ENCODE measurements at places on chromosomes 11 and 22.

GRCh38 chr11:67280788-67281551 lies 8.1 kb upstream of the ANKRD13D start:
- DNase-seq: no peak

GRCh38 chr11:12680246-12680939 lies 6.2 kb downstream of the TEAD1 start:
- DNase-seq: peak; percentile 70

- DNase-seq: no peak
Observed at GRCh38 chr22:17960695-17961445, 63.5 kb downstream of the MICAL3 start.

GRCh38 chr11:133900176-133901105 lies 55.1 kb upstream of the SPATA19 start:
- DNase-seq: no peak

DNA sequence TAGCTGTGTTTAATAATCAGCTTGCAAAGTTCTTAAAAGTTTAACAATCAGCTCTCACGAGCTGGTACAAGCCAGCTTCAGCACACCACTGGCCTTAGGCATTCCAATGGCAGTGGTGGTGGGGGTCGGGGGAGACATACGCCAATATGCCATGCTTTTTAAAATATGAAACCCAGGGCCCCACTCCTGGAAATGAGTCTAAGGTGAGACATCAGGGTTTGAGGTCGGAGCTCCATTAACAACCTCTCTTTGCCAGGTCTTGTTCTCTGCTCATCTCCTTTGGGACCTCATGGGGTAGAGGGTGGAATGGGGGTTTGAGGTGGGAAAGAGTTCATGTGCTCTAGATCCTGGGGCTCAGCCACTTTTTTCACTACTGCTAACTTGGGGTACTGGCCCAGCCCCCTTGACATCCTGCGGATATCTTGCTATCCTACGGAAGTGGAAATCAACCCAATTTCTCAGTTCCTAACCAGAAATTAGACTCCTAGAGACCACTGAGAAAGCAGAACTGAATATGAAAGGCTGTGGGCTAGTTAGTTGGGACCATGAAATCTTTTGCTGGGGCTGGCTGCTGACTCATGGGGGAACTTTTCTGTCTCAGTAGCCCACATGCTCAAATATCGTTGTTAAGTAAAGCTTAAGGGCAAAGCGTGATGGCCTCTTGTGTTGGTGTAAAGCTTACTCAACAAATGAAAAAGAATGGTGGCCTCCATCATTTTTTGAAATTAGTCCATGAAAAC lies 90.1 kb downstream of the PDHX start:
- no peak for DNase-seq

DNA sequence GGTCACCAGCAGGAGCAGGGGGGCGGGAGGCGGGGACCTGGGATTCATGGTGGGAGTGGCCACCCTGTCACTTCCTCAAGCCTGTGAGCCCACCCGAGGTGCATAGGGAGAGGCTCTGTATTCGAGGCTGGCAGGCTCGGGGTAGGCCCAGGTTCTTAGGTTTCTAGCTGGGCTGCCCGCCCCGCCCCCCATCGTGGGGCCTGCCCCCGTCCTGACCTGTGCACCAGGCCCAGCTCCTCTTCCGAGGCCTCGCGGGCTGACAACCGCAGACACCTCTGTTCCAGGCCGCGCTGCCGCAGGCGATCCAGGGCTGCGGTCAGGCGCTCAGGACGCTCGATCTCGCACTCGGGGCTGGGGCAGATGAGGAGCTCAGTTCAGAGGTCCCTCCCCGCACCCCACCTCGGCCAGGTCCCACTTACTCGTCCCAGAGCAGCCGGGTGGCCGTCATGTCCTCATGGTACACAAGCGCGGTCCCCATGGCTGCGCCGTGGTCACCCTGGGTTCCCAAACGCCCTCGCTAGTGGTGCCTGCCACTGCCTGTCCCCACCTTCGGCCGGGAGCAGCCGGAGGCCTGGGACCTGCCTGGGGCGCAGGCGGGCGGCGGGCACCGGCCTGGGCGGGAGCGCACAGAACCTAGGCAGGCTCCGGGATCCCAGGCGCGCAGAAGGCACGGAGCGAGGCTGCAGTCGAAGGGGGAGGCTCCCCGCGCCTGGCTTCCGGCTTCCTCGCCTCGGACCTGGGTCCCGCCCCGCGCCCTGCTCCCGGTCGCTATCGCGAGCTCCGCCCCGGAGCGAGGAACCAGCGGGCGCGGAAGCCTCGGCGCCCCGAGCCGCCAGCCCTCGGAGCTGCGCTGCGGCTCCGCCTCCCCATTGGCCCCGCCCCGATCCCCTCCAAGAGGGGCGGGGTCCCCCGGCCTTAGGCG lies at the start of gene HDAC10:
Gene HDAC10, minus strand, starts transcription at position 711 of the 922 bp plus-strand sequence. Its CDS starts 233 bp downstream, at position 478.
- DNase-seq: no peak

DNA sequence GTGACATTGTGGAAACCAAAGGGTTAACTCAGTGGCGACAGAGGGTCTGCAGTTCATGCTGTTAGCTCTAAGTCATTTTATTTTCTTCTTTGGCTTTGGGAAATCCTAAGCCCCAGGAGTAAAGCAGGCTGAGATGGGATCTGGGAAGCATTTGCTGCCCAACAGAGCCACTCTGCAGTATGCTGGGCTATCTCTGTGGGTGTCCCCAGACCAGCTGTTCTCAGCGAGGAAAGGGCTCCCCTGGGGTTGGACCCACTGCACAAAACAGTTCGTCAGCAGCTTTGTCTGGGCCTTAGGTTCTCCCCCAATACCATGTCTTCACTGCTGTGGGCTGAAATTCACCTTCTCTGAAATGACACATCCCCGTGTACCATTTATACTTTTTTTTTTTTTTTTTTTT lies 34.0 kb downstream of the KREMEN1 start:
- no peak for DNase-seq

GRCh38 chr11:6604081-6604626 lies 580 bp downstream of the ILK start:
- DNase-seq: no peak

- DNase-seq: peak; percentile 23
Observed at GRCh38 chr11:7020183-7020917, at the start of the genes NLRP14 and ZNF214. Gene NLRP14 (plus strand): TSS chr11:7020479. CDS start chr11:7038587, 18,108 bp downstream. Gene ZNF214 (minus strand): TSS chr11:7020346. CDS start chr11:7002835, 17,511 bp downstream.

DNA sequence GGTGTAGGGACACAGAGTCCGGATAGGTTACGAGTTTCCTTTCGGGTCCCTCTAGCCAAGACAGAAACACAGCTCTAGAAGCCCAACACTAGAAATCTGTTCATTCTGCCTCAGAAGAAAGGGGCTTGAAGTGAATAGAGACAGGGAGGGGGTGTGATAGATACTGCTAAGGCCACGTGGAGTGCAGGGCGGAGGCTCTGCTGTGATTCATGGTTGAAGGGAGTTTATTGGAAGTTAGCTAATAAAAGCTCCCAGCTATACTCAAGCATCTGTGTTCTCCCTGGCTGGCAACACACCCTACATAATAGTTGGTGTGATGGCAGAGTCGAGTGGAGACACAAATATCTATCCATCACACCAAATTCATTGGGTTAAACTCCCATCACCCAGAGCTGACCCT lies 337.4 kb downstream of the CADM1 start:
- DNase-seq: no peak

DNA sequence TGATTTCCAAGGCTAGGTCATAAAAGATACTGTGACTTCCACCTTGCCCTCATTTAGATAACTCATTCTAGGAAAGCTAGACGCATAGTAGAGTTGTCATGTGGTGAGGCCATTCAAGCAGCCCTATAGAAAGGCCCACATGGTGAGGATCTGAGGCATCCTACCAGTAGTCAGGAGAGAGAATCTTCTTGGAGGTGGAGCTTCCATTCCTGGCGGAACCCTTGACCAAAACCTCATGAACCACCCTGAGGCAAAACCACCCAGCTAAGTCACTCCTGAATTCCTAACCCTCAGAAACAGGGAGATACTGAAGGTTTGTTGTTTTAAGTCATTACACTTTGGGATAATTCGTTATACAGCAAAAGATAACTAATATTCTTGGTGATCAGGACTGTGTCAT lies 2.9 kb upstream of the HDHD5 start:
- no peak for DNase-seq

- no peak for DNase-seq
Observed at GRCh38 chr11:20474882-20475517, 87.5 kb downstream of the PRMT3 start.

- DNase-seq: no peak
Observed at GRCh38 chr22:20510811-20511577, 3.6 kb downstream of the MED15 start.

DNA sequence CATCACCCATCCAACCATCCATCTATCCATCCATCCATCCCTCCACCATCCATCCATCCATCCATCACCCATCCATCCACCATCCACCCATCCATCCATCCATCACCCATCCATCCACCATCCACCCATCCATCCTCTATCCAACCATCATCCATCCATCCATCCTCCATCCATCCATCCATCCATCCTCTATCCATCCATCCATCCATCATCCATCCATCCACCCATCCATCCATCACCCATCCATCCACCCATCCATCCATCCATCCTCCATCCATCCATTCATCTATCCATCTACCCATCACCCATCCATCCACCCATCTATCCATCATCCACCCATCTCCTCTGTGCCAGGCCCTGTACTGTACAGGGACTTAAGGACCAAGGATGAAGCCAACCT lies 62.2 kb upstream of the WNT11 start:
- DNase-seq: no peak
